Hematopoietic multipotent progenitor cell treated with erythropoietin and hydrocortisone succinate and interleukin-3 and kit ligand, for 8 days (in vitro differentiated cells): ENCODE measurements at places on chromosomes 1 and 21.
A peak's percentile ranks its signal among the peaks of the same experiment; 100 is the strongest.

- no peak for DNase-seq
Observed at GRCh38 chr1:77283701-77284425, 2.0 kb downstream of the AK5 start.

GRCh38 chr1:88140325-88140724, 543.7 kb upstream of the PKN2 start:
- DNase-seq, result no peak

DNA sequence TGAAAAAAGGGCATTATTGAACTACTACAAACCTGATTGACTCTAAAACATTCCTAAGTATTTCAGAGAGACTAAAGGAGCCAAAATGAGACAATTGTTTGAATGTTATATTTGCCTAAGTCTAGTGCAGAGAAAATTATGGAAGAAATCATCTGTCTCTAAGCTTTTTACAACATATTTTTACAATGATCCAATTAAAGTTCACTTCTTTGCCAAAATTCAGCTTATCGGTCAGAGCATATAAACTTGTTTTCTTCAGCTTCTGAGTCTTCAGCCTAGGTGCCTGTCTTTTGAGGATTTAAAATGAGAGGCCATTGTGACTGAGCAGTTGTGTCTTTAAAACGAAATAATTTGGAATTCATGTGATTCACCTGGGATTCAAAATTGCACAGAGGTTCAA, 181.2 kb upstream of the SGIP1 start:
- DNase-seq, result no peak

DNA sequence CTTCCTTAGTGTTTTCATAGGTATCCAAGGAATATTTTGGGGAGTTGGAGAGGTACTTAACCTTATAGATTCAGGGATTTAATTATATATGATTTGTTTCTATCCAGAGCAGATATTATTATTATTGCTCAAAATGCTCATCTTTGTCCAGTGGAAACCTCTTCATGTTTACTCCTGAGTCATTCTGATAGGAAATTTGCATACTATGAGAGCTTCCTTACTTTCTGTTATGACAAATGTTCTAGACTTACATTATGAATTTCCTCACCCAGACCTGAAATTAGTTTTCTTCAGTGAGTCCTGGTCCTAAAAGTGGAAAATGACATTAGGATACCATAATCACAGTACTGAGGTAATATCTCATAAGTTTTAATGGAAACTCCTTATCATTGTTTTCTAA, 57.5 kb upstream of the PLPPR5 start:
- no peak for DNase-seq

GRCh38 chr1:94335950-94336349, 82.2 kb upstream of the ABCD3 start:
- DNase-seq, result peak; percentile 84

- DNase-seq, result no peak
Observed at GRCh38 chr21:42843056-42843455, 36.3 kb downstream of the WDR4 start.

- DNase-seq, result no peak
Observed at GRCh38 chr1:60113028-60113427, 39.5 kb upstream of the C1orf87 start.

DNA sequence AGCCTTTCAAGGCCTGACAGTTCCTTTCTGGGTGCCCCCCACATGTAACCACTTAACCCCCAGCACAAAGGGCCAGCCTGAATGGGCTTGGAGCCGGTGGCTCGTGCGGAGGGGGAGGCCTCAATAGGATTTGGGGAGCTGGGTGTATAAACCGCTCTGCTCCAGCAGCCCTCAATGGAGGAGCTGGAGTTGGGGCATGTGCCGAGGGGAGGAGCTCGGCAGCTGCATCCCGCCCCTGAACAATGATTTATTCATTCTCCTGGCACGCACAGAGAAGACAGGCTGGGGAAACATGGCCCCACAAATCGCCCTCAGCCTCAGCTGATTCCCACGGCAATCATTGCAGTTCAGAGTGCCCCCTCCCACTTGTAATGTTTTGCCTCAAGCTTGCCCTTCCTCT, 6.9 kb upstream of the C1orf216 start:
- no peak for DNase-seq

GRCh38 chr1:230143534-230143933, 76.5 kb downstream of the GALNT2 start:
- DNase-seq, result peak; percentile 99

DNA sequence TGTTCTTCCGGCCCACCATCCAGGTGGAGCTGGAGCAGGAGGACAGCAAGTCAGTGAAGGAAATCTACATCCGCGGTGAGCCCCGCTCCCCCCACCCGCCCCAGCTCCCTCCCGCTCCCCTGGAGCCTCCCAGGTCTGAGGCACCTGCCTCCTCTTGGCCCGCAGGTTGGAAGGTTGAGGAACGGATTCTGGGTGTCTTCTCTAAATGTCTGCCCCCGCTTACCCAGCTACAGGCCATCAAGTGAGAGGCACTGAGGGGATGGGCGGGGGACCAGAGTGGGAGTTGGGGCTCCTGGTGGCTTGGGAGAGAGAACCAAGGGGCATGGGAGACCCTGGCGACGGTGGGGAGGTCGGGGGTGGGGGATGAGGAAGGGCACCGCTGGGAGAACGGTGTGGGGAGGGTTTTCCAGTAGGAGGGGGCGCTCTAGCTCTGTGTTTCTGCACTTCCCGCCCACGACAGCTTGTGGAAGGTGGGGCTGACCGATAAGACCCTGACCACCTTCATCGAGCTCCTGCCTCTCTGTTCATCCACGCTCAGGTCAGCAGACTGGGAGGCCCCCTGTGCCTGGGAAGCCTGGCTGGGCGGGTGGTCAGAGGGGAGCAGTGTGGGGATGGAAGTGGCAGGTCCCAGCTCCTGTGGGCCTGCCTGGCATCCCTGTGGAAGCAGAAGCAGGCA, 4.2 kb downstream of the LRRC71 start:
- DNase-seq, result no peak

GRCh38 chr1:8858888-8859706, 19.4 kb downstream of the ENO1 start:
- DNase-seq, result peak; percentile 79

- no peak for DNase-seq
Observed at GRCh38 chr1:19432943-19433718, 52.2 kb downstream of the CAPZB start.
